ENCODE measurements at places on chromosomes 1 and 21.

DNA sequence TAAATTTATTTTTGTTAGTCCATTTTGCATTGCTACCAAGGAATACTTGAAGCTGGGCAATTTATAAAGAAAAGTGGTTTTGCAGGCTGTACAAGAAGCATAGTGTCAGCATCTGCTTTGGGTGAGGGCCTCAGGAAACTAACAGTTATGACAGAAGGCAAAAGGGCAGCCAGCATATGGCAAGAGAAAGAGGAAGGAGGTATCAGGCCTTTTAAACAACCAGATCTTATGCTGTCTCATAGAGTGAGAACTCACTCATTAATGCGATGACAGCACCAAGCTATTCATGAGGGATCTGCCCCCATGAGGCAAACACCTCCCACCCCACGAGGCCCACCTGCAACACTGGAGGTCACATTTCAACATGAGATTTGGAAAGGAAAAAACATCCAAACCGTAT, 898.4 kb downstream of the KCNT2 start:
- DNase-seq = no peak

- DNase-seq = no peak
Measured at GRCh38 chr1:216627252-216627651, 96.0 kb downstream of the ESRRG start.

DNA sequence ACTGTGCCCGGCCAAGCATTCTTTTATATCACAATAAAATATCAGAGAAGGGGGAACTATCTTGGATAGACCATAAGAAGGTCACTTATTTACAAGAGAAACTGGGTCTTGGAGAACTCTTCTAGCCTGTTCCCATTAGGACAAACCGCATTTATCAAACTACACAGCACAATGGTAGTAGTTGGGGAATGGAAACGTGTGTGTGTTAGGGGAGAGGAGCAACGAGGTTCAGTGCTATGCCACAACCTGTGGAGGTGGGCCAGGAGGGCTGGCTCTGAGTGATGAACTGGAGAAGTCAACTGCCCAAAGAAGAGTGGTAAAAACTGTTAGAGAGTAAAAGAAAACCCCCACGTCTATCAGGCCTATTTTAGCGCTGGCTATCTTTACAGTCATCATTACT, 1.6 kb downstream of the DONSON start:
- no peak for DNase-seq

- no peak for DNase-seq
Measured at GRCh38 chr1:33706634-33707255, 157.1 kb upstream of the HMGB4 start.

GRCh38 chr1:64984737-64985136, 18.4 kb upstream of the JAK1 start:
- DNase-seq = no peak

GRCh38 chr1:30089024-30089430, 634.4 kb downstream of the MATN1 start:
- no peak for DNase-seq

DNA sequence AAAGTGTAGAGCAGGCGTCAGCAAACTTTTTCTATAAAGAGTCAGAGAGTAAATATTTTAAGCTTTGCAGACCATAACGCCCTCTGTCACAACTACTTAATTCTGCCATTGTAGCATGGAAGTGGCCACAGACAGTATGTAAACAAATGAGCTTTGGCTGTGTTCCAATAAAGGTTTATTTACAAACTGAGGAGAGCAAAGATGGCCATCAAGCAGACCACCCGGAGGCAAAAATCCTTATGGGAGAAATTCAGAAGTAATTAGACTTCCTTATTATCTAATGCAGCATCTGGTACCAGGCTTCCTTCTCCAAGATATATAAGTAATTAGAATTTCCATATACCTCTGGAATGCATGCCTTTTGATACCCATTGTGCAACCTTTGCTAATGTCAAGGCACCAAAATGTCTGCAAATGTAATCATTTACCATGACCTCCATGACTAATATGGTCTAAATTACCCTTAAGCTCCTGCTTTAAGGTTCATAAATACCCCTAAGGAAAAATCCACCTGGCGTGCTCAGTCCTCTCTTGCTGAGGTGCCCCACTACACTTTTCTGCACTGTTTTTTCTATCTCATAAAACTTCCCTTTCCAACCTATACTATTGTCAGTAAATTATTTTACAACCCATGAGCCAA, 377.8 kb downstream of the MATN1 start:
- no peak for DNase-seq

DNA sequence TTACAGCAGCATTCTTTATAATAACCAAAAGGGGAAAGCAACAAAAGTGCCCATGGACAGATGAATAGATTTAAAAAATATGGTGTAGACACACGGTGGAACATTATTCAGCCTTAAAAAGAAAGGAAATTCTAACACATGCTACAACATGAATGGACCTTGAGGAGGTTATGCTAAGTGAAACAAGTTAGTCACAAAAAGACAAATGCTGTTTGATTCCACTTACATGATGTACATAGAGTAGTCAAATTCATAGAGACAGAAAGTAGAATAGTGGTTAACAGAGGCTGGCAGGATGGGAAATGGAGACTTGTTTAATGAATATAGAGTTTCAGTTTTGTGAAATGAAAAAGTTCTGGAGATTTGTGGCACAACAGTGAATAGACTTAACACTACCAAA, 151.4 kb downstream of the CYYR1 start:
- no peak for DNase-seq

GRCh38 chr1:169078163-169078883, 28.2 kb upstream of the ATP1B1 start:
- no peak for DNase-seq

- DNase-seq = no peak
Measured at GRCh38 chr21:32816261-32816660, 44.7 kb upstream of the PAXBP1 start.

GRCh38 chr1:150560576-150561253, 11.5 kb downstream of the ADAMTSL4 start:
- peak; percentile 94 for DNase-seq

DNA sequence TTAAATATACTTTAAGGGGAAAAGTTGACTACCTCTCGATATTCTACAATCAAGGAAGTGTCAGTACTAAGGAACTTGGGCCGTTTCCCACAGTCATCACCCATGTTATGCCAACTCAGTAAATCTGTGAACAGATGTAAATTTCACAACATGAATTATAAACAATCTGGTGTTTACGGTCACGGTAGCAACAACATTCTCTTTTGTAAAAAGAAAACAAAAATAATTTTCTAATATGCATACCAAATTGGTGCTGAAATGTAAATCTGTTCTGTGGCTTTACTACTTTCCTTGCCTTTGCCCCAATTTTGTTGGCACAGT, 1.2 kb downstream of the SH3GLB1 start:
- peak; percentile 11 for DNase-seq

- peak; percentile 2 for DNase-seq
Measured at GRCh38 chr1:206570529-206570928, 41.7 kb downstream of the EIF2D start.

DNA sequence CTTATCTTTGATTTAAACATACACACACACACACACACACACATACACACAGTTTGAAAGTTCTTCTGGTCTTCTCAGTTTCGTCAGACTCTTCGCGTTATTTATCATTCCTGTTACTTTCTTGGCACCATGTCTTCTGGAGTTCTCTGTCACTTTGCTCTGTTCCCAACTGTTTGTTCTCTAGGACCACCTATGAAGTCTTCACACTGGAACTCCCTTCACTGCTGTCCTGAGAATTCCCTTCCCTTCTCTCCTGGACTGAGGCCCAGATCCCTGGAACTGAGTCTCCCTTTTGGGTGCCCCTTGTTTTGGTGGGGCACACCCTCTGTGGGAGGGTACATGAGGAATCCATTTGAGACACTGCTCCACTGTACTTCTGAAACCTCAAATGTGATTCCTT, 30.5 kb downstream of the ALG14 start:
- DNase-seq = no peak

DNA sequence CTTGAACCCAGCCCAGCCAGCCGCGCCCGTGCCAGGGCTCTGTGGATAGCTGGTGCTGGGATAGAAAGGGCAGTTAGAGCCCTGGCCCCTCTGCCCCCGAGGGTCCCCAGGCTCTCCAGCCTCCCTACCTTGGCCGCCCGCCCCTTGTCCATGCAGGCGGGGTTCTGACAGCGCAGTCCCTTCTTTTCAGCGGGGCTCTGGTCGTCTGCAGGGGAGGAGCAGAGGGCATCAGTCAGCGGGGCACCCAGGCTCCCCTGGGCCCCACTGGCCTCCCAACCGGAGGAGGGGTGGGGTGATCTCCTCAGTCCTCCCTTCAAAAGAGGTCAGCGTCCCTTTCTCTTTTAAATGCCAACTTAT, 4.9 kb upstream of the PLEKHG5 start:
- DNase-seq = no peak

DNA sequence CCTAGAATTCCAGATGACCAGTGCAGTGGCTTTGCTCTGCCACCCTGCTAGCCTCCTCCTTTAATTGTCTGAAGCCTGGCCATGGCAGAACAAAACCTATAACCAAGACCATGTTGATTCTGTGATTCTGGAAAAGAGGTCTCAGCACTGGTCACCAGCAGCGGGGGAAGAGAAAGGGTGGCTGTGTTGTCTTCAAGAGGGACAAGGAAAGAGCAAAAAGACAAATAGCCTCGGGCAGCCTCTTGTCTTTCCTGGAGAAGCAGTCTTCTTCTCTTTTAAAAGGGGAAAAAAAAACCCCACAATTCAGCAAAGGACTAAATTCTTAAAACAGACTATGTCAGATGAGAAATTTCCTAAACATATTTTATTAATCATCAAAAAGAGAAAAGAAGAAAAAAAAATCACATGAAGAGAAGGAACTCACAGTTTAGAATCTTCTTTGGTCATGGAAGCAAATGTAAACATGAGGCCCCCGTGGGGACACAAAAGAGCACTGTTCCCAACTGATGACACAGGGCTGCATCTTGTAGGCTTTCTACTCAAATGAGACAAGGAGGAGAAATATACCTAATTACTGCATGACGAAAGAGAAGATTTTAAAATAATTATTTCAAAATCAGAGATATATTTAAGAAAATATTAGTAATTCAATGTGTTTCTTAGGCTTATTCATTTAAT, 36.3 kb upstream of the RAP1GAP start:
- no peak for DNase-seq

DNA sequence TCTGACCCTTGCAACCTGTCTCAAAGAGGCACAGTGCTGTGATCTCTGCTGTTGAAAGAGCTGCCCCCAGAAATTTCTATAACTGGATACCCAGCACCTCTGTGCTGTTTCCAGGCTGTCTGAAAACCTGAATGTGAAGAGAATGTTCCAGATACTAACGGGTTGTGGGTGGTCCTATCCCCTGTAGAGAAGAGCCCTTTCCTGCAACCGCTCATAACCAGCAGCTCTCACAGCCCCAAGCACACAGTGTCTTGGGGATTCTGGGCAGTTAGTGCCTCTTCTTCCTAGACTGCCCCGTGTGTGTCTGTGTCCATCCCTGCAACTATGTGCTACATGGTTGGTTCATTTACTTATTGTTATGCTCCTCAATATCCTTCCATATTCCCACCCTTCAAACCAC, 104.5 kb downstream of the SUSD4 start:
- DNase-seq = no peak

DNA sequence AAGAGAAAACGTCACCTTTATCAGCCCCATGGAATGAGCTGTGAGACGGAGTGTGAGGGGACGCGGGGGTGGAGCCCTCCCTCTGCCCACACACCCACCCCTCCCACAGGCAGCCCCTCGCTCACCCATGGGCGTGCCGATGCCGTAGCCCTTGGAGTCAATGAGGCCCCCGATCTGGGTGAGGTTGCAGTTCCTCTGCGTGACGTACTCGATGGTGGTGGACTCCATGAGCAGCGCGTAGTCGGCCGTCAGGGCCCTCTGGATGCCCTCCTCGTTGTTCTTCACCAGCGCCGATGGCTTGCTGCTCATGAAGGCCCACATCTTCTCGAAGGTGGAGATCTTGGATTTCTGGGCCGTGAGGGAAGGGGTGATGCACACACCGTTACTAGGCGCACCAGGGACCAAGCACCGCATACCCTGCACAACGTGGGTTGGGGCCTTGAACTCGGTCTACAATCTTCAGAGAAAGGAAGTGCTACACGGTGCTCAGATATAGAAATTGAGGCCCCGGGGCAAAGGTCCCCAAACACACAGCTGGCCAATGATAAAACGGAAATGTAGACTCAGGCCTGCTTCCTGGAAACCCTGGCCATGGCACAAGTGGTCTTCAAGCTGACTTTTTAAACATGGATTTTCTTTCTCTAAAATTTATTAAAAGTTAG, 228.2 kb downstream of the GRIK3 start:
- DNase-seq = no peak

- peak; percentile 54 for DNase-seq
Measured at GRCh38 chr1:60978421-60979357, 103.7 kb upstream of the NFIA start.

DNA sequence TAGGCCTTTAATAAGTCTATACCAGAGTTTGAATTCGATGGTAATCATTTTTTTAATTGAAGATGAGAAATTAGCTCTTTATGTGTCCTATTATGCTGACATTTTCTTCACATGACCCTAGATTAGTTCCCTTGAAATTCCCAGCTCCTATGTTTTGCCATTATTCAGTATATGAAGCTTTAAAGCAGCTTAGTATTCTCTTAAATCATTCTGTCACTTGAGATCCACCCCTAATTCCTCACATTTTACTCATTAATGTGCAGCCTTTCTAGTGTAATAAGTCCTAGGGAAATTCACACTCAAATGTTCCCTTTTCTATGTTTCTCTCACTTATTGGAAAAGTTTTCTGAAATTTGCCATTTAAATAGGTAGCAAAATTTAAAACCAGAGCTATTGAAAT, 704.5 kb upstream of the B3GALT2 start:
- no peak for DNase-seq

DNA sequence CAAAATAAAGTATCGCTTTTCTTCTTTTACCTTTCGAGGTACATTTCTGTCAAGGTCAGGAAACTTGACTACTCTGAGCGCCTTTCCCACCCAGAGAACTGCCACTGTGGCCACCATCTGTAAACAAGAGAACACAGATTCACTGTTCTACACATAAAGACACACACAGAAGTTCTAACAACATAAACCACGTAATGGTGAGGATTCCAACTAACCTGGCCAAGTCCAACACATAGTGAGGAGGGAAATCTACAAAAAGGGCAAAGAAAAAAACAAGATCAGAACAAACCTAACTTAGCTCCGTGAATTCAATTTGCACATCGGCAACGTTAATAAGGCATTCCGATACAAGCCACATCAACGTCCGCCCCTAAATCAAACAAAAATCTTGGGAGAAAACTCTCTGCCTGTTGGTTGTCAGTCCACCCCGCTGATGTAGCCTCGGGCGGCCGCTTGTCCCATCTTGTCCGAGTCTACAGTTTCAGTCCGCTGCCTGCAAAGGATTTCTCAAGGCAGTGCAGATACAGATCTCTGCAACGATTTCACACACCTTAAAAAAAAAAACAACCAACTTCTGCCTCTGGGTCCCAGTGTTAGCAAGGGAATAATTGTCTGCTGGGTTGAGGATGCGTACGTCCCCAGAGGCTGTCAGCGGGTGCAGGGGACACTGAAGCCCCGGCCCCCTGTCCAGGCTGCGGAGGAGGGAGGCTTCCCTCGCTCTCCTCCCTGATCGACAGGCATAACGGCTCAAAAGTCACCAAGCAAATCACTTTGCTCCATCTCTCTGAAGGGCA, 1.0 kb downstream of the SLC35D1 start:
- DNase-seq = peak; percentile 51
